ENCODE measurements at places on chromosomes 3 and 15. TPM values are rescaled to one million over a fixed set of nuclear protein-coding genes. Genes with fewer than 3 reads are reported as not detected.
A peak's percentile ranks its signal among the peaks of the same experiment; 100 is the strongest.

DNA sequence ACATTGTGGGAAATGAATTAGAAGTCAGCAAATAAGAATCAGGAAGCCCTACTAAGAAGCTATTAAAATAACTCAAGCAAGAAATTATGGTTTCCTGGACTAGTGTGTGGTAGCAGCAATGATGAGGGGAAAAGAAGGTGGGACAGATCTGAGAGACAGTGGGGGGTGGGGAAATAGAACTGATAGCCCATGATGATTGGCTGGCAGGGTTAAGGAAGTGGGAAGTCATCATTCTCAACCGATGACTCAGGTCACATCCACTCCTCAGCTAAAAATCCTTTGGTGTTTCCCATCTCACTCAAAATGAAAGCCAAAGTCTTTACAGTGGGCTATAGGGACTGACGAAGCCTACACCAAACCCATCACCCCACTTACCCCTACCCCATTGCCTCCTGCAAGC is 153.9 kb upstream of the ARHGEF26 start:
- no peaks in the 10 kb centered on the region for H3K36me3 ChIP-seq
- no peaks in the 10 kb centered on the region for H3K4me1 ChIP-seq
- H3K27me3 ChIP-seq = no peaks in the 10 kb centered on the region
- no peak overlapping the region for H3K27ac ChIP-seq
- DNase-seq = no peak

GRCh38 chr3:52220380-52221026 is 4.9 kb downstream of the TLR9 start:
- peaks cover 12% of the 10 kb centered on the region for H3K27me3 ChIP-seq
- no peak overlapping the region for H3K27ac ChIP-seq
- H3K4me3 ChIP-seq = peak overlapping the region; percentile 6
- H3K36me3 ChIP-seq = no peaks in the 10 kb centered on the region
- DNase-seq = peak; percentile 49
- peaks cover 45% of the 10 kb centered on the region for H3K4me1 ChIP-seq

- peaks cover 70% of the 10 kb centered on the region for H3K4me1 ChIP-seq
- no peaks in the 10 kb centered on the region for H3K27me3 ChIP-seq
- H3K4me3 ChIP-seq = no peak overlapping the region
- DNase-seq = peak; percentile 23
- H3K27ac ChIP-seq = no peak overlapping the region
These were observed 4.6 kb downstream of the TLE3 start for GRCh38 chr15:70093070-70093469.

DNA sequence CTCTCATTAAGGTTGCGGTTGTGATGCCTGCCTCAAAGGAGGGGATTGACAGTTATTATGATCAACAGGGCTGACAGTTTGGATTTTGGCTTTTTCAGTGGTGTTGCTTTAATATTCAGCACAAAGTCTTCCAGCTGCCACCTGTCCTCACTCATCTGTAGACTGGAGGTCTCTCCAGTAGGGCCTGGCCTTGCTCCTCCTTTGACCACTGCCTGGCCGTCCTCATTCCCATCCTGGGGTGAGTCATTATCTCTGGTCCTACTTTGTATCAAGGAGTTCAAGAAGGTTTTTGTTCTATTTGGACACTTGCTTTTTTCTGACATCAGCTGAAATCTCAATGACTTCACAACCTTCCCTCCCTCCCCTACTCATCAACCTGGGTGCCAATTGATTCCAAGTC is 95.1 kb upstream of the ZPLD1 start:
- no peak for DNase-seq
- no peak overlapping the region for H3K4me3 ChIP-seq
- no peaks in the 10 kb centered on the region for H3K36me3 ChIP-seq
- no peak overlapping the region for H3K27ac ChIP-seq
- H3K27me3 ChIP-seq = no peaks in the 10 kb centered on the region

GRCh38 chr3:62149962-62150361 is 223.4 kb downstream of the FEZF2 start:
- H3K27me3 ChIP-seq = no peaks in the 10 kb centered on the region
- H3K4me1 ChIP-seq = peaks cover 18% of the 10 kb centered on the region
- no peaks in the 10 kb centered on the region for H3K36me3 ChIP-seq
- H3K4me3 ChIP-seq = no peak overlapping the region
- H3K27ac ChIP-seq = no peak overlapping the region

- H3K27ac ChIP-seq = no peak overlapping the region
- H3K36me3 ChIP-seq = no peaks in the 10 kb centered on the region
- no peaks in the 10 kb centered on the region for H3K4me1 ChIP-seq
- H3K4me3 ChIP-seq = no peak overlapping the region
- H3K27me3 ChIP-seq = peaks cover 16% of the 10 kb centered on the region
- DNase-seq = no peak
These were observed 68.8 kb upstream of the ATP2B2 start for GRCh38 chr3:10574101-10574620.

GRCh38 chr15:43518197-43518761 is 871 bp downstream of the MAP1A start:
- peaks cover 66% of the 10 kb centered on the region for H3K27me3 ChIP-seq
- H3K4me3 ChIP-seq = peak overlapping the region; percentile 57
- H3K36me3 ChIP-seq = no peaks in the 10 kb centered on the region
- peaks cover 19% of the 10 kb centered on the region for H3K4me1 ChIP-seq

DNA sequence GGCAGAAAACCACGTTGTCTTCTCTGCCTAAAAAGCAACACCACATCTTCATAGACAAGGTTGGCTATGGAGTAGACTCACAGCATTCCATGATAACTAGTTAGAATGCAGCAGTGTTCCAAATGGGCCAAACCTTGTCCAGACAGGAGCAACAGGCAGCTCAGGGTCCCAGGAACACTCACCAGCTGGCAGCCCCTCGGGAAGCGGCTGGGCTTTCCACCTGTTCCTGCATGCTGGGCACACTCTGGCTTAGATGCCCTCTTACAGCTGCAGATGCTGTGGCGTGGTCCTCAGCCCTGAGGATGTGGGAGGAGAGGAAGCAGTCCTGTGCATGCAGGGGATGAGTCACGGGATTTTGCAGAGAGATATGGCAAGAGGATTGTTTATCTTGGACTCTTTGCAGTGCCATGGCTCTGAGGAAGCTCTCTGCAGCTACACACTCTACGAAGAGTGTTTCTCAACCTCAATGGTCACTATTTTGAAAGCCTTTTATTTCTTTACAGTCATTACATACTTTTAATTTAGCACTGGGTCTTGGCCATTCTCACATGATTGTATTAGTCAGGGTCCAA is 11.3 kb downstream of the NRROS start:
- no peaks in the 10 kb centered on the region for H3K36me3 ChIP-seq
- H3K4me1 ChIP-seq = no peaks in the 10 kb centered on the region
- peaks cover 4% of the 10 kb centered on the region for H3K27me3 ChIP-seq
- DNase-seq = peak; percentile 36

DNA sequence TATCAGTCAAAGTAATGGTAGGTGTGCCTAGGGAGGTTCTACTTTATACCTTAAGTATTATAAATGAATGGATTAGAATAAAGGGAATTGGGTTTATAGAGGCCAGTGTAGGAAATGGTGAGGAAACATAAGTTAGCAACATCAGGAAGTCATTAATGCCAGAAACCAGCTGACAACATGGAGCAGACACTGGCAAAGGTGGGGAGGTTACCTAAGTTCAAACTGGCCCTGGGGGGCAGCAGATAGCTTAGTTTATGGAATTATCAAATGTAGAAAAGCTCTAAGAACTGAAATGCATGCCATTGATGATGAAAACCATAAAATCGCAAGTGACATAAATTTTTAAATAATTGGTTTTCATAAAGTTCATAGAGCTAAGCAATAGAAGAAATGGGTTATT is 498.6 kb downstream of the NAALADL2 start:
- no peak for DNase-seq
- H3K27me3 ChIP-seq = no peaks in the 10 kb centered on the region
- no peaks in the 10 kb centered on the region for H3K4me1 ChIP-seq
- H3K36me3 ChIP-seq = no peaks in the 10 kb centered on the region

DNA sequence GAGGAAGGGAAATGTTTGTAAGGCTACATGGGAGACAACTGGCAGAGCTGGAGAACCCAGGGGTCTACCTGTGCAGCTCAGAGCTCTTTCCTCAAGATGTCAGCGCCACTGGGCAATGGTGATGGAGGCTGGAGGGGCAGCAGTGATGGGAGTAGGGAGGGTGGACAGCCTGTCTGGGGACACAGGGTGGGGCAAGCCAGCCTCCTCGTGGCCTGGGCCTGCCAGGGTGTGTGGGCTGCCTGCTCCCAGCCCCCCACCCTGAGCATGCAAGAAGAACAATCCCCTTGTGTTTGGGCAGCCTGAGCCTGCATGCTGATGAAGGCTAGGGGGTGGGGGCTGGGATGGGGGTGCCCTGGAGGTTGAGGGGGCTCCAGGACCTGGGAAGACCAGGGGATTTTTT is 1.2 kb downstream of the PCBP4 start:
- peaks cover 88% of the 10 kb centered on the region for H3K4me1 ChIP-seq
- no peaks in the 10 kb centered on the region for H3K27me3 ChIP-seq
- H3K27ac ChIP-seq = no peak overlapping the region
- DNase-seq = no peak
- H3K36me3 ChIP-seq = 0 out of 3 replicates have a peak, but pooled peaks cover 3% of the 10 kb centered on the region

DNA sequence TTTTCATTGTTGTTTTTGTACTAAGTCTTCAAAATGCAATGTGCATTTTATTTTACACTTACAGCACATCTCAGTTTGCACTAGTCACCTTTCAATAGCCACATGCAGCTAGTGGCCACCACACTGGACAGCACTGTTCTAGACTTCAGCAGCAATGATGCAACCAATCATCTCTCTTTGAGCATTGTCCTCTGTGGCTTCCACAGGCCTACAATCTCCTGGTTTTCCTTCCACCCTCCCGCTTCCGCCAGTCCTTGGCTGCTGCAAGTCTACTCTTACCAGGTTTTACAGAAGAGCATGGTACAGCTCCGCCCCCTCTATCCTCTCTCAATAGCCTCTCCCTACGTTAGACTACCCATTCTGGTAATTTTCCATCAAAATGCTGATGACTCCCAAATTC is 25.1 kb upstream of the FSIP1 start:
- no peaks in the 10 kb centered on the region for H3K4me1 ChIP-seq
- no peak overlapping the region for H3K27ac ChIP-seq
- DNase-seq = no peak

Gene CNTN3
- not detected for total RNA-seq
